Right renal pelvis (tissue), 4 donors: ENCODE measurements at places on chromosomes 4 and X. TPM values are rescaled to one million over a fixed set of nuclear protein-coding genes. Genes with fewer than 3 reads are reported as not detected.

DNA sequence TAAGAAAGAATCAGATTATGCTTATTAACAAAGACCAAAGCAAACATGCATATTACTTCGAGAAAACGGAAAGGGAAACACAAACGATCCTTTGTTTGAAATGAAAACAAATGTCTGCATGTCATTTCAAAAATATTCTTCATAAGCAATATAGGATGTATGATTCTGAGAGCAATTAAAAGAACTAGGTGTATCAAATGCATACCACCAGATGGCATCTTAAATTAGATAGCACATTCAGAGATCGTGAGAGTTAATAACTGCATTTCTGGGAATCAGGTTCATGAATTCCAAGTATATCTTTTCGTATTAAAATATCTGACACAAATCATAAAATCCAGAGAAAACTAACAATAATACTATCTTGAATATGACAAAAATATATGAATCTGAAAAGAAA is 159.5 kb downstream of the PPP3CA start:
- no peak for DNase-seq

- no peak for DNase-seq
These were observed 38.8 kb upstream of the ADGRA3 start for GRCh38 chr4:22554670-22555069.

DNA sequence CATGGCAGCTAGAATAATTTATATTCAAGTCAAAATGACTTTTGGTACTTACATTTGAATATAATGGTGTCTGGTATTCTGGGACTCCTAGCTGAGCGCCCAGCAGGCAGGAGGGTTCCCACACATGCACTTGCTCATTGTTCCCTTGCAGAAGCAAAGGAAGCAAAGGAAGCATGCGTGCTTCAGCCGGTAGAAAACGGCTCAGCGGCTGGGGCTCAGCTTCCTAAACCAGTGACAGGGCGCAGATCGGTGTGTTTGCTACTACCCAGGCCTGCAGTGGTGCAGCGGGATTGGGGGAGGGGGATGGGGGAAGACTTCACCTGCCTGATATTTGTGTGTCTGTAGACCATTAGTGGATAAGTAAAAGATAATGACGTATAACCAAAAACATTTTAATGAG is 978.3 kb upstream of the TENM3 start:
- no peak for DNase-seq

GRCh38 chr4:71550220-71551165 is 211.7 kb downstream of the SLC4A4 start:
- DNase-seq: peak; percentile 12

- no peak for DNase-seq
These were observed 72.7 kb downstream of the SPRY1 start for GRCh38 chr4:123469245-123469644.

- DNase-seq: no peak
These were observed 31.3 kb downstream of the MAP7D3 start for GRCh38 chrX:136219893-136220292.

DNA sequence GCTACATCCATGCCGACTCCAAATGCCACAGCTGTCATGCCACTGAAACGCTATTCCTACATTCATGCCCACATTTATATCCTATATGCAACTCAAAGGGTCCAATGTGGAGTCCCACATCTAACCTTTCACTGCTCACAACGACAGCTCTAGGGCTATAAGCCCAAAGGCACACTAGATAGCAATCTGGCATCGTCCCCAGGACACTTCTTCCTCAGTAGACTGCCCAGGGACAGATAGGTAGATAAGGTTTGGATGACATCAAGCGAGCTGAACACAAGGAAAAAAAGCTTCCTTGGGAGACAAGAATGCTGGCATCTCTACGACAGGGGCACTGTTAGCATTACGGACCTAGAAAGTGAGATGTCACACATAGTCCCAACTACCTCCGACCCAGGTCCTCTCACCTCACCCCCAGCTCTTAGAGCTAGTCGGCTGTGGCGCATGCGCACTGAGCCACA is 685 bp downstream of the RAB9B start:
- no peak for DNase-seq

PDCL2 gene
- not detected for polyA plus RNA-seq

PNCK gene
- 8.0 TPM for polyA plus RNA-seq
